Spinal cord (tissue), 10 donors: ENCODE measurements at places on chromosomes 4 and X. TPM values are rescaled to one million over a fixed set of nuclear protein-coding genes. Genes with fewer than 3 reads are reported as not detected.

PHEX gene
- 1.2 TPM for total RNA-seq

MAGEC3 gene
- total RNA-seq = not detected

RPS3A gene
- total RNA-seq = 1,819 TPM

TAF1 gene
- total RNA-seq = 53.6 TPM

DCHS2 gene
- 15.5 TPM for total RNA-seq

TEX11 gene
- 1.7 TPM for total RNA-seq

NPNT gene
- total RNA-seq = 95.3 TPM

PCSK1N gene
- 61.4 TPM for total RNA-seq

ZDHHC15 gene
- 16.0 TPM for total RNA-seq

FOXR2 gene
- not detected for total RNA-seq

ADAM29 gene
- 5.8 TPM for total RNA-seq

DNA sequence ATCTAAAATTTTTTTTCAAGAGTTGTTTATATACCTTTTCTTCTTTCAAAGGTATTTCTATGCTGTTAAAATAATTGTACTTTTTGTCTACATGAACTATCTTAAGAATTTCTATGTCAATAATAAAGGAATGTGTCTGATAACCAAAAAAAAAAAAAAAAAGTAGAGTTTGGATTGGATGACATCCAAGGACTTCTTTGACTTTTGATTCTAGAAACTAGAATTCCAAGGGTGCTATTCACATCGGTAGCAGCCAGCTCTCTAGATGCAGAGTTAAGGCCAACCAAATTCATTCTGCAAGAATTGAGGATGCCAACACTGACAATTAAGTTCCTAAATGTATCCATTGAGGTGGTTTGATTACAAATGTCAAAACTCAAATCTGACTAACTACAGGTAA is 42.0 kb upstream of the PRKG2 start:
- DNase-seq = no peak

DNA sequence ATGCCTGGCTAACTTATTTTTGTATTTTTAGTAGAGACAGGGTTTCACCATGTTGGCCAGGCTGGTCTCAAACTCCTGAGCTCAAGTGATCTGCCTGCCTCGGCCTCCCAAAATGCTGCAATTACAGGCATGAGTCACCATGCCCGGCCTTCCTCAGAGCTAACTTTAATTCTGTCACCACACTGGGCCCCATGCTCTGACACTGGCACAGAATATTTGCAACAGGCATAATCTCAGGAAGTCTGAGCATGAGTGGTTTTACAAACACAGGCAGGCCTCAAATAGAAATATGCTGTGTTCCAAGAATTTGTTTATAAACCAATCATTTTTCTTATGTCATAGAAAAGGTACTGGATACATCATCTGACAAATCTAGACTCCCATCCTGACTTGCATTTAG is 32.7 kb upstream of the FAM9C start:
- DNase-seq = no peak

DNA sequence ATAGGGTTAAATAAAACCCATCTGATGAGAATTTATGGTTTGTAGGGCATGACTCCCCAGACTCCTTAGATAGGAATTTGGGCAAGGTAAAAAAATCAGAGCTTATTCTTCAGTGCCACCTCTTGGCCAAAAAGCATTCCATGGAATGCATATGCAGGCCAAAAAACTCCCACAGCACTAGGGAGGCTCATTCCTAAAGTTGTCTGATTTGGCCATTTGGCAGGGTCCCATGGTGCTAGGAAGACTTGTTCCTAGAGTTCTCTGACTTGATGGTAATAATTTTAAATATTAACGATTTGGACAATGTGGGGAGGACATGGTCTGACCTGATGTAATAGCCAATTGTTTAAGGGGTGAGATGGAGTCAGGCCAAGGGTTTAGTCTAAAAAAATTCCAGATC is 93.0 kb downstream of the SPIN4 start:
- no peak for DNase-seq

DNA sequence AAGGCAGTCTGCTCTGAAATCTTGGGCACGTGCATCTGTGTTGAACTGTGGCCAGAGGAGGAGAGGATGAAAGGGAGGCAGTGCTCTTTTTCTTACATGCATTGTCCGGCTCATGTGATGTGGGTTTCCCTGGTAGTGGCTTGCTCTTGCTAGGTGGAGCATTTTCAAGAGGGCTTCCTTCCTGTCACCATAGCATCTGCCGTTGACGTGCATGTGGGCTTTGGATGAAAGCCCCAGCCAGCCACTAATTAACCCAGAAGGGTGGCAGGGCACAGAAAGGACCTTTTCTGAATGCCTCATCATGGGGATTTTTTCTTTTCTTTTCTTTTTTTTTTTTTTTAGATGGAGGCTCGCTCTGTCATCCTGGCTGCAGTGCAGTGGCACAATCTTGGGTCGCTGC is 121.3 kb downstream of the GPR143 start:
- DNase-seq = peak; percentile 61

DNA sequence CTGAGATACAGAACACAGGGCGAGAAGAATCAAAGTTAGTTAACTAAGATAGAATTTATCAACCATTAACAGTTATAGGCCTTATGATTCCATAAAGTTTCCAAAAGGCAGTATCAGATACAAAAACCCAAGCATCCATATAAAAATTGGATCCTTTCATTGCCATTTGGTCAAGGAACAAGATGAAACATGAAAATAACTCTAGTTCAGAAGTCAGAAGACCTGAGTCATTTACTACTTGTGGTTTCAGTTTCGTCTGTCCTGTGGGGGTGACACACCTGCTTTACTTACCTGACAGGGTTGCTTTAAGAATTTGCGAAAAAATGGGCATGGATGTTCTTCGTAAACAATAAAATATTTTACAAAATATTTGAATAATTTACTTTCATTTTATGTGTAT is 130.8 kb downstream of the ANAPC10 start:
- no peak for DNase-seq

DNA sequence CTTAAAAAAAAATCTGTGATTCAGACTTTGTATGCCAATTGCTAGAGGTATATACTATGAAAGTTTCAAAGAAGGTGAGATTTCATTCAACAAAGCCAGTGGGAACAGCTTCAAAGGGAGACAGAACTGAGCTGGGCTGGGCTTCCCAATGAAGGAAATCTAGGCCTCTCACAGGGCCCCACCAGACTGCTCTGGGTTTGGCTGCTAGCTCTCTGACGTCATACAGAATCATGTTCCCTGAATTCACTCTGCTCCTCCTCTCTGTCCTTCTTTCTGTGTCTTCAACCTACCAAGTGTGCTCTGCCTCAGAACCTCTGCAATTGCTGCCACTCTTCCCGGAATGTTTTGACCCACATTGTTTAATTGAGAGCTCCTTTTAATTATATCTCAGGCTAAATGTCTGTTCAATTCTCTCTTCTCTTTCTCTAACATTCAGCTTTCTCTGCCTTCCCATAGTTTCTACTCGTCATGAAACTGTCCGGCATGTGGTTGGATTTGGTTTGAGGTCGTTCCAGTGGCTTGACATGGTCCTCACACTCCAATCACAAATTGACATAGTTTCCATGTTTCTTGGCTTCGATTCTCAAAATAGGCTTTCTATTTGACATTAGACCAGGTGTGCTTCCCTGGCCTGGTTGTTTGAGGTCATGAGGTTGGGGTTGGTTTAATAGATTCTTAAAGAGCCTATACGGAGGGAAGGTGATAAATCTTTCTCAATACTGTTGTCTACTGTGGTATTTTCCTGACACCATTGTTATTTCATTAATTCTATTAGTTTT is 282.1 kb upstream of the EMCN start:
- DNase-seq = no peak

- no peak for DNase-seq
Measured at GRCh38 chrX:20144491-20144890, 2.9 kb upstream of the EIF1AX start.

DNA sequence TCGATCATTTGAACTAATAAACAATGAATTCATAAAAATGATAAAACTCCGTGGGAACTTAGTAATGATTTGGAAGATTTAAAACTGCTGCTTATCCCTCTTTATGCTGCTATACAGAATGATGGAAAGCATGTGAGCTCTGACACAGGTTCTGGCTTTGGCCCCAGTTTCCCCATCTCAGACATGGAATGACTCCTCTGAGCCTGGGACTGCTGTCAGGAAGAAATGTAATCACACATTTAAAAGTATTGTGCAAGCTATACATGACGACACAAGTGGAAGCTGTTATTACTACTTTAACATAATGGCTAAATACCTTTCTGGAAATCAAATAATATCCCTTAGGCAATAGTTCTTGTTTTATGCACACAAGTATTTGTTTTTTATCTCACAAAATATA is 161.7 kb downstream of the DCHS2 start:
- DNase-seq = no peak

- DNase-seq = no peak
Measured at GRCh38 chrX:1903236-1903935, 288.5 kb downstream of the ASMT start.

DNA sequence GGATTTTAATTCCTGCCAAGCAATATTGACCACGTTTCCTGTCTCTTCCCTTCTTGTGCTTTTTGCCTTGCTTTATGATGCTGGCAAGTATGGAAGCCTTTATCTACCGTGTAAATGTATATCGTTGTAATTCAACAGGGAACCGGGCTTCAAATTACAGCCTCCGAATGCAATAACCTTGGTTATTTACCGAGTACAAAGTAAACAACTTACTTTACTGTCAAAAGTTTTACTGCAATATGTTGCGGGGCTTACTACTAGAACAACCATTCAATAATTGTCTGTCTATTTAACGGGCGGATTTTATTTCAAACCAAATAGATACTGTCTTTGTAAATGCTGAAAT is 73.1 kb downstream of the PALLD start:
- no peak for DNase-seq

DNA sequence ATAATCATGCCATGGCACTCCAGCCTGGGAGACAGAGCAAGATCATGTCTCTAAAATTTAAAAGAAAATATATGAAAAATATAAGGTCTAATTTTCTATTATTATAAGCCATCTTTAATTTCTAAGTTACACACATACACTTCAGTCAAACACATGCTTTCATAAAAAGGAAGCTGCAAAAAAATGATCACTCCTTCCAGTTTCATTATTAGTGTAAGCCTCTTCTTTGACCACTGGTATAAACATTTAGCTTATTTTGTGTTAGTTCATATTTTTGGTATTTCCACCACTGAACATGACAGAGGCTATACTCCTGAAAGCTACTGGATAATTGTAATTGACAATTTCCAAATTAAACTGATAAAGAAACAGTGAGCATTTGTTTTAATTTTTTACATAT is 163.3 kb upstream of the USP38 start:
- no peak for DNase-seq

GRCh38 chr4:57190601-57191481 is 80.7 kb upstream of the IGFBP7 start:
- DNase-seq = no peak

DNA sequence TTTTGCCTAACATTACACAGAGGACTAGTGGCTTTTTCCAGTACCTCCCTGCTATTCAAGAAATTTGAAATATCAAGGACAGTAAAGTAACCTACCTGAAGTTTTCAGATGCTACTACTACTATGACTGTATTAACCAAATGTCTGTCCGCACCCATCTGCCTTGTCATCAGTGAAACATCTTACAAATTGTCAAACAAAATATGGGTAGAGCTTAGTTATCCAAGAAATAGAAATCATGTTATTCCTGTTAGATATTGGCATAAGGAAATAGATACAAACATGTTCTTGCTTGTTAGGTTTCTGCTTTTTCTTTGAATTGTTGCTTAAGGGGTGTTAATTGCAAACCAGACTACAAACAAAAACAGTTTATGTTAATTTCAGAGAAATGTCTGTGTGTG is 63.9 kb downstream of the PLS3 start:
- DNase-seq = no peak

DNA sequence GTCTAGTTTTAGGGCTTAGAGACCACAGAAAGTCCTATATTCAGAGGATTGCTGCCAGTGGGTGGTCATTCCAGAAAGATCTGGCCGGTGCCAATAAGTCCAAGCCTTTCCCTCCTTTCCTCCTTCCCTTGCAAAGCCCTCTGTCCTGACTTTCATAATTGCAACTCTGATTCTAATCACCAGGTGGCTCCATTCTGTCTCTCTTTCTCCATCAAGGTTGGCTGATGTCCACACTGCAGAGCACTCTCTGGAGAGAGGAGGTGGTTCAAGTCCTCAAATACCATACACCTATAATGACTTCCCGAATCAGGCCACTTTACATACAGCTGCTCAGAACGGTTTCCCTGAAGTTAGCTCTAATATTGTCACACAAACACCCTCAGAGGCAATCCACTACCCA is 22.4 kb upstream of the ARMCX4 start:
- DNase-seq = no peak

- DNase-seq = no peak
Measured at GRCh38 chr4:21413807-21414370, 534.7 kb downstream of the KCNIP4 start.

- no peak for DNase-seq
Measured at GRCh38 chr4:148061795-148062194, 329.9 kb downstream of the ARHGAP10 start.

GRCh38 chr4:79917246-79917645 is 155.8 kb downstream of the ANTXR2 start:
- DNase-seq = no peak

GRCh38 chr4:139887376-139887802 is 221.8 kb downstream of the MGST2 start:
- no peak for DNase-seq

DNA sequence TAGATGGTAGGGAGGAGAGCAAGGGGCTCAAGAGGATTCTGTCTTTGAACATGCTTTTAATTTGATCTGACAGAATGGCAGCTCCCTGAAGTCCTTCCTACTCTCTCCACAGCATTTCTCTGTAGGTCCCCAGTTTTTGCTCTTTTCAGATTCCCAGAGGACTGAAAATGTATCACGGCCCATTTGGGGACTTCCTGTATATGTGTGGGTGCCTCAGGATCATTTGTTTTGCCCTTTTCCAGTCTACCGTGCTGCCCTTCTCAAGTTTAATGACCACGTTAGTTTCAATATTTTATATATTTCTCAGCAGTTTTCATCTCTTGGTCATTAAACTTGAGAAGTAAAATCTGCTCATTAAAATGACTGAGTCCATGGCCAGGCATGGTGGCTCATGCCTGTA is 2.3 kb downstream of the TBC1D1 start:
- DNase-seq = no peak

DNA sequence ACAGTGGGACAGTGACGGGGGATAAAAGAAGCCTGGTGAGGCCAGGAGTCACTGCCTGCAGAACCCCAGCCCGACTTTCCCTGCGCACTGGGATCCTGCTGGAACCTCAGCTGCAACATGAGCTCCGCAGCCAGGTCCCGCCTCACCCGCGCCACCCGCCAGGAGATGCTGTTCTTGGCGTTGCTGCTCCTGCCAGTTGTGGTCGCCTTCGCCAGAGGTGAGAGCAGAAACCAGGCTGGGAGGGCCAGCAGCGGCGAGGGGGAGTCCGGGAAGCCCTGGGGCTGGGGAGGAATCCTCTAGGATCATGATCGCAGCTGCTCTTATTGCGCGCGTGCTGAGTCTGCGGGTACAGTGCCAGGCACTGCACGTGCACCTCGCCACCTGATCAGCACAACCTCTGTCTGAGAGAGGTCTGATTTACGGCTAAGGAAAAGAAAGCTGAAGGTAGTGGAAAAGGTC is at the start of gene PF4V1:
PF4V1 (plus strand) TSS at position 51 of the 459 bp plus-strand sequence; CDS start at position 118, 67 bp downstream.
- DNase-seq = no peak

DNA sequence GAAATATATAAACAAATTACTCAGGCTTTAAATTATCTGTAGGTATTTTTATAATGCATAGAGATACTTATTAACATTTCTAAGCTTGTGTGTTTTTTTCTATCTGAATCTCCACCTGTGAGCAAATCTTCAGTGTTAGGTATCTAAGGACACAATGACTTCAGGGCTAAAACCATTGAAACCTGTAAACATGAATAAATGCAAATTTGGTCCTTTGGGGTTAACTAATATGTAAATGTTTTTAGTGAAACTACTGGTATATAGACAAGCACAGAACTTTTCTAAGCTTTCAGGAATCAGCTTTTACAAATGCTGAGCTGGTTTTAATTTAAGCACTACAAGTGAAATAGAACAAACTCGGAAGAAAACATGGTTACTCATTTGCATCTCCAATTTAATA is 147.9 kb downstream of the FBXO8 start:
- no peak for DNase-seq
